ENCODE measurements at places on chromosomes 7 and 10.

GRCh38 chr7:34759477-34760125, 101.6 kb downstream of the NPSR1 start:
- DNase-seq = no peak

DNA sequence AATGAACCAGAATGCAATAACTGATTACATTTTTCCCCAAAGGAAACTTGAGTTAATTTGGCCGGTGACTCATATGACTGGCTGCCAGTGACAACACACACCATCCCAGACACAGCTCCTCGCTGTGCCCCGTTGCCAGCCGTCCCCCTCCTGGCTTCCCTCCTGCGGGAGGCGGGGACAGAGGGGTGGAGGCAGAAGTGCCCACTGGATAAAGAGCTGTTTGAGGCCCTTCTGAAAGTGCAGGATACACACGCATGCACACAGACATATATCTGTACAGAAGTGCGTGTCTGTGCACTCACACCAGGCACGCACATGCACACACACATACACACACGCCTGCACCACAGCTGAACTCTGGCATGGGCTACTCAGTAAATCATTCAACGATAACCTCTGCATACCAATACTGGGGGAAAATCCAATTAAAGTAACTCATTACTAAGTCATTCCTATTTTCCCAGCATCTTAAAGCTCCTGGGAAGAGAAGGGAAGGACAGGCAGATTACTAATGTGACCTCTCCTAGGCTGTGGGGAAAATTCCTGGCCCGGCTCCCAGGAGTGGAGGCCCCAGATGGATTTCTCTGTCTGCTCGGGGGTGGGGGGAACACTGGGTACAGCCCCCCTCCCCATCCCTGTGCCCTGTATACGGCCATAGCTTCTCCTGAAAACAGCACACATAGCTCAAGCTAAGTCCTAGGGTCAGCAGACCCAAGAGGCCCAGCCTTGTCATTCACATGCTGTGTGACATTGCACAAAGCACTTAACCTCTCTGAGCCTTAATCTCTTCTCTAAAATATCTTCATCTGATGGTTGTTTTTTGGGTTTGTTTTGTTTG, 52.3 kb upstream of the MYL10 start:
- DNase-seq = no peak

- DNase-seq = peak; percentile 32
Observed at GRCh38 chr7:816751-817671, 15.3 kb upstream of the SUN1 start.

- no peak for DNase-seq
Observed at GRCh38 chr7:71017602-71018001, 114.3 kb upstream of the GALNT17 start.

GRCh38 chr10:65898055-65898454, 1027.8 kb upstream of the LRRTM3 start:
- DNase-seq = no peak

- no peak for DNase-seq
Observed at GRCh38 chr7:22542254-22542653, 42.3 kb upstream of the STEAP1B start.

DNA sequence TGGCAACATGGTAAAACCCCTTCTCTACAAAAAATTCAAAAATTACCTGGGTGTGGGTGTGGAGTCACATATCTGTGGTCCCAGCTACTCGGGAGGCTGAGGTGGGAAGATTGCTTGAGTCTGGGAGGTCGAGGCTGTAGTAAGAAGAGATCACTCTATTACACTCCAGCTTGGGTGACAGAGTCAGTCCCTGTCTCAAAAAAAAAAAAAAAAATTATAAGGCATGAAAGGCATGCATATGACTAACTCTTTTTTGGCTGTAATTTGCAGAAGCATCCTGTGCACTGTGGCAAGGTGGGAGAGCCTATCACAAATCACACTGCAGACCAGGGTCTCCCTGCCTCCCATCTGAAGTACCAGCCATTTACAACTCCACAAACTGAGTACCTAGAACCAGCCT, 14.1 kb upstream of the MYPN start:
- DNase-seq = no peak

DNA sequence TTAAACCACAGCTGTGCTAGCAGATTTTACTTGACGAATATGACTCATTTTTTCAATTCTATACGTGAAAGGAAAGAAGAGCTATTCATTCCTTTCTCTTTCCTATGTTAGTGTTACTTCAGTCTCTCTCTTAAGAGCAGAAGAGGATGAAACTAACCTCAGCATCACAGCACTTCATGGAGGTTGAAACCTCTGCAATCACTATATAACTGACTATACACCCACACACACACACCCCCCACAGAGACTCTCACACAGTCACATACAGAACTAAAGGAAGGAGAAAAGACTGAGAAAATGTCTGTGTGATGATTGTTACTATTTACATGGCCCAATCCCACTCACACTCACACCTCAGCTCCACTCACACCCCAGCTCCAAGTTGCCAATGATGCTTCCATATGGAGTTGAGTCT, 104.2 kb downstream of the KIF20B start:
- no peak for DNase-seq

DNA sequence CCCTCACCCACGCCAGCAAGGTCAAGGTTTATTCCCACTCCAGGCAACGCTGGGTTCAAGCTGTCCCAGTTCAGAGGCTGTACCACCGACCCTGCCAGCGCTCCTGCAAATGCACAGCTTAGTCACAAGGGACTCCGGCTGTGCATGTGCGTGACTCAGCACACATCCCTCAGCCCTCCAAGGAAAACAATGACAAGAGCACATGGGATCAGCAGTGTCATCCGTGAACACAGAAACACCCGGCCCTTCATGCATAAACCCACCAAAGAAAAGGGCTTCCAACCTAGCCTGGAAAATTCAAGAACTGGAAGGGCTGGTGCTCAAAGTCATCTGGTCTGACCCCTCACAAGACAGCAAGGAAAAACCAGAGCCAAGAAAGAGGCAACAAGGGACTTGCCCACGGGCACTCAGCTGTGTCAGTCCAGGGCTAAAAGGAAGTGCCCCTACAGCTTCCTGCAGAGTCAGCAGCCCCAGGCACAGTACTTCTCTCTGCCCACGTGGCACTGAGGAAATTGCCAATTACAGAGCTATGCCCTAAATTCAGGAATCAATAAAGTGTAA, 106.1 kb downstream of the KCNMA1 start:
- no peak for DNase-seq

GRCh38 chr7:29956487-29956836, 33.1 kb downstream of the SCRN1 start:
- no peak for DNase-seq

- no peak for DNase-seq
Observed at GRCh38 chr7:155602750-155603149, 41.7 kb upstream of the RBM33 start.

DNA sequence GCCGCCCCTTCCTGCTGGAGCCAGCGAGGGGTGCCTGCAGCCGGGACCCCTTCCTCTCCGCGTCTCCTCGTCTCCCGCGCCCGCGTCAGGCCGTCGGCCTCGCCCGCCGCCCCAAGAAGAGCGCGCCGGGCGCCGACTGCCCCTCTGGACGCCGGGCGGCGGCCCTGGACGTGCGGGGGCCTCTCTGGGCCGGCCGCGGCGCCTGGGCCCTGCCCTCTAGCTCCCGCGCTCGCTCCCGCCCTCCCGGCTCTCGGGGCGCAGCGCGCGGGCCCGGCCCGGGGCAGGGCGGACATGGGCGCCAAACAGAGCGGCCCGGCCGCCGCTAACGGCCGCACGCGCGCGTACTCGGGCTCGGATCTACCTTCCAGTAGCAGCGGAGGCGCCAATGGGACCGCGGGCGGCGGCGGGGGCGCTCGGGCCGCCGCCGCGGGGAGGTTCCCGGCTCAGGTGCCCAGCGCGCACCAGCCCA, 704 bp downstream of the ZNRF2 start:
- DNase-seq = peak; percentile 14

GRCh38 chr7:36040679-36041078, 112.4 kb upstream of the EEPD1 start:
- no peak for DNase-seq

GRCh38 chr10:5503477-5503835, 4.1 kb upstream of the CALML5 start:
- no peak for DNase-seq

DNA sequence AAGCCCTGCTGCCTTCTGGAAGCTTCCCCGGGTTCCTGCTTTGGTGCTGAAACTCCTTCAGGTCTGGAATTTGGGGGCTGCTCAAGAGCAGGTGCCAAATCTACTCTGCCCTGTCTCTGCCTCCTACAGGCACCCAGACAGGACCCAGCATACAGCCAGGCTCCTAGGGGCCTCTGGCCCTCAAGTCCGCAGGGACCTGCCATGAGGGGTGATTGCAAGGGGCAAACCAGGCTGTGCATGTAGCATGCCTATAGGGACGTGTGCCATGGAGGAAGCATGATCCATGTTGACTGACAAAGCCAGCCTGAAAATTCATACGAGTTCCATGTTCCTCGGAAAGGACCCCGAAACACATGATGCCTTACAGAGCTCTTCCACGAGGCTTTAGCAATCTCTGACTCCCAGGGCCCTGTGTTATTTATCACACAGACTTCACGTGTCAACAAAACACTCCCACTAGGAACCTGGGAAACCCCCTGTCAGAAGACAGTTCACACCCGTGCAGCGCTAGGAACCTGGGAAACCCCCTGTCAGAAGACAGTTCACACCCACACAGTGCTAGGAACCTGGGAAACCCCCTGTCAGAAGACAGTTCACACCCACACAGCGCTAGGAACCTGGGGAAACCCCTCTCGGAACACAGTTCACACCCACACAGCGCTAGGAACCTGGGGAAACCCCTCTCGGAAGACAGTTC, 75.3 kb upstream of the DNAAF5 start:
- peak; percentile 9 for DNase-seq

DNA sequence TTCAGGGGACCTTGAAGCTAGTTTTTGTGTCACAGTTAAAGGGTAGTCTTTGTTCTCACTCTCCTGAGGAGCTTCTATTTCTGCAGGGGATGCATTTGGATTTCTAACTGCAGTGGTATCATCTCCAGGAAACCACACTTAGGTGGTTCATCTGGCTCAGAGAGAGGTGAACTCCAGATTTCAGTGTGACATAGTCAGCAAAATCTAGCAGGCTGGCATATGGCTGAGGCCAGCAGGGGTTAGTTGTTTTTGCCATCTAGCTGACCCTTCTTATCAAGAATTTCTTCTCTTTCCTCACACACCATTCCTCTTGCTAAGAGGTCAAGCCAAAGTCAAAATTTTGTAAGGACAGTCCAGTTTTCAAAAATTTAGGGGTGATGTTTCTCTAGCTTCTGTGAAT, 248.2 kb downstream of the REEP3 start:
- DNase-seq = no peak

All from effector memory CD8-positive, alpha-beta T cell (primary cell).